Mammary epithelial cell (primary cell): ENCODE measurements at places on chromosomes 13 and 19.

DNA sequence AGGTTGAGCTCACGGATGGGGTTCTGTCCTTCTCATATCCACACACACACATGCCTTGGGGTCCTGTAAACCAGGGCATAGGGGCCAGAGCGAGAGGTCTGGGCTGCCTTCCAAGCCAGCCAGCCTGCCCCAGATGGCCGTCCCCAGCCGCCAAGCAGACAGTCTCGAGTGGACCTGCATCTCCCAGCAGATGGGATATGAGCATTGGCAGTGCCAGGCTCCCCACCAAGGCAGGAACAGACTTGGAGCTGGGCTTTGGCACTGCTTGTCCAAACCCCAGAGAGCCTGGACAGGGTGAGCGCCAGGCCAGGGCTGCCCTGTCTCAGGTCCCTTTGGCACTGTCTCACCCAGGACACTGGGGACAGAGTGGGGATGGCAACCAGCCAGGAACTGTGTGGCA is 130.4 kb downstream of the DPF1 start:
- no peak for DNase-seq

DNA sequence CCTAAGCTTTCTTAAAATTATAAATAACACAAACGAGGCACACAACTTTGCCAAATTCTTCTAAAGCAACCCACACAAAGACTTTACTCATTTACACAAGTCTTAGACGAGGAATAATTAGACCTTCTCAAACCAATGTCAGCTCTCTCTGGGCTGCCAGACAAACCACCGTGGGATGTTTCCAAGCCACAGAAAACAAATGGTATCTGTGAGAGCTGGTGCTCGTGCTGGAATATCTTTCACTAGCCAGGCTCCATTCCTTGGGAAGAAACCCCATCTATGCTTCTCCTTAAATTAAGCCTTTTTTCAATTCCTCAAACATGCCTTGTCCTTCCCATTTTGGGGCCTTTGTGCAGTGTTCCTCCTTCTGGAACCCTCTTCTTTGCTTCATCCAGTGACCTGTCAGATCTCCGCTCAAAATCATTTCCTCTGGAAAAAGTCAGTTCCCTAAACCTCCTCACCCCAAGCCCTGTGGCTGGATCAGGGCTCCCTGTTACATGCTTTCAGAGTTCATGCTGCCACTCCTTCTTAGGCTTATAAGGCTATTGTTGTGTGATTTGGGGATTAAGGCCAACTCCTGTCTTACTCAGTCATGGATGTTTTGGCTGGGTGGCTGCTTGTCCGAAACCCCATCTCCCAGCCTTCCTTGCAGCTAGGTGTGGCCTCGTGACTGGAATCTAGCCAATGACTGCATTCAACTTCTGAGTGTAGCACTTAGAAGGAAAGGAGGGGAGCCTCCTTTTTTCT is 64.2 kb upstream of the GTF2F2 start:
- DNase-seq, result peak; percentile 92

DNA sequence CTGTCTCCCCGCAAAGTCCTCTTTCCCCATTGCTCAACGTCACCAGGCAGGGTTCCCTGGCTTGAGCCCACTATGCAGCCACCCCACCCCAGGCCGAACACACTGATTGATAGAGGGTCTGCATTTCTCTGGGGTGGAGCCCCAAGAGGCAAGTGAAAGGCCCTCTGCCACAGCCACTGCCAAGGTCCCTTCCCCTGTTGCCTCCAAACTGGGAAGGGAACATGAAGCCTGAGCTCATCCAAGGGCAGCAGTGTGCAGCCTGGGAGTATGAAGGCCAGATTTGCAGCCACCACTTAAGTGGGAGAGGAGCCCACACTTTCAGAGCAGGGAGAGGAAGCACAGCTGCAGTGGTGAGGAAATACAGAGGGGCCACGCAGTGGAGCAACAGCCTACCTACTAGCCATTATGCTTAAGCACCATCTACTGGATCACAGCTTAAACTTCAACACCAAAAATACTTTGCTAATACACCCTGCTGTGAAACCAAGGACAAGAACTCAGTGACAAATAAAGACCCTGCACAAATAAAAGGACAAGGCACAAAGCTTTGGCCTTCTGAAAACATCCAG is 48.6 kb downstream of the UBL3 start:
- no peak for DNase-seq

DNA sequence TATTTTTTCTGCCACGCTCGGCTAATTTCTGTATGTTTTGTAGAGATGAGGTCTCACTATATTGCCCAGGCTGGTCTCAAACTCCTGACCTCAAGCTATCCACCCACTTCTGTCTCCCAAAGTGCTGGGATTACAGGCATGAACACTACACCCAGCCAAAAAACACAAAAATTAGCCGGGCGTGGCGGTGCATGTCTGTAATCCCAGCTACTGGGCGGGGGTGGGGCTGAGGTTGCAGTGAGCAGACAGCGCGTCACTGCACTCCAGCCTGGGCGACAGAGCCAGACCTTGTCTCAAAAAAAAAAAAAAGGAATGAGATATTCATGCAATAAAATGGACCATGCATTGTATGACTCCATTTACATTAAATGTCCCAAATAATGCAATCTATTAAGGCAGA is 32.2 kb downstream of the VASP start:
- DNase-seq, result no peak

GRCh38 chr19:46713781-46714443 is 3.0 kb downstream of the PRKD2 start:
- DNase-seq, result peak; percentile 87

DNA sequence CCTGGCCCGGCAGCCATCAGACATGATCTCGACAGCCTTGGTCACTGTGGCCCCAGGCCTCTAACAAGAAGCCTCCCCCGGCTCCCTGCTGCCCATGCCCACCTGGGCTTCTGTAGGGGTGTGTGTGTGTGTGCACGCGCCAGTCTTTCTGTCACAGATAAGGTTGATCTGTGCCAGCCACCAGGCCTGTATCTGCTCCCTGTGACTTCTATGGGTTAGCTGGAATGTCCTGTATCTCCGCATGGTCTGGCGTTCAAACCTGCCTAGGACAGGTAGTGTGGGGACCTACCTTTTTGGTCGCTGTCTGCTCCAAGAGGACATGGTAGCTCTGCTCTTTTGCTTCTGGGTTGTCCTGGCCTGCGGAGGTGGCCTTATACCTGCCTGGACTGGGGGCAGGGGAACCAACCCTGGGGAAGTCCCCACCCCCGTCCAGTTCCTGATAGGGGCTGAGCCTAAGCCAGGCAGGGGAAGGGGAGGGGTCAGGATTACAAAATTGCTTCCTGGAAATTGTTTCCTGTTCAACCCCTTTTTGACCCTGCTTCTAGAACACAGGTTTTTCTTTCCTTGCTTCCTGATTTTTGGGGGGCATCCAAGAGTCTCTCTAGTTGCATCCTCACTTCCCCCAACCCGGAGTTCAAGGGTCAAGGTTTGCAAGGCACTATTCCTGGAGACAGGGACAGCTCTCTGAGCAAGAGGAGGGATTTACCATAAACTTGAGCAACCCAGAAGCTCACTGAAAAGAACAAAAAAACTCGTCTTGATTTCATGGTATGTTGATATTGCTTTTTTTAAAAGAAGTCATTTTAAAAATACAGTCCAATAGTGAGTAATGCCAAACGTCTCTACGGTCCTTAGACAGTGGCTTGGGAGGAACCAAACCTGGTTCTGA is at the start of gene LRG1:
Gene LRG1, minus strand, starts transcription at position 344 of the 889 bp plus-strand sequence. Its CDS starts 23 bp downstream, at position 321.
- no peak for DNase-seq

DNA sequence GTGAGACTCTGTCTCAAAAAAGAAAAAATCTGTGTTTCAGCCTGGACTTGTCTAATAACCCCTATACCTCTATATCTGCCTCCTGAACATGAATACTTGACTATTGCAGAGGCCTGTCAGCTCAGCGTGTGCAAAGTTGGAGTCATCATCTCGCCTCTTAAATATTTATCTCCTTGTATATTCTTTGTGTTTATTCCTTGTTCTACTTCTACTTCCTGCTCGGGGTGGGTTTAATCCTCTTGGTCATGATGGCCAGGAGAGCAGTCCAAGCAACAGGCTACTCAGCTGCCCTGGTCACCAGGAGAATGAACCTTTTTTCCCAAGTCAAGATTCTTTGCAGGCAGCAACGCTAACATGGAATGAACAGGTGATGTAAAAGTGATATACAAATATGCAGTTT is 119.1 kb downstream of the PCCA start:
- no peak for DNase-seq

- no peak for DNase-seq
Measured at GRCh38 chr19:30936276-30936675, 413.0 kb downstream of the TSHZ3 start.

DNA sequence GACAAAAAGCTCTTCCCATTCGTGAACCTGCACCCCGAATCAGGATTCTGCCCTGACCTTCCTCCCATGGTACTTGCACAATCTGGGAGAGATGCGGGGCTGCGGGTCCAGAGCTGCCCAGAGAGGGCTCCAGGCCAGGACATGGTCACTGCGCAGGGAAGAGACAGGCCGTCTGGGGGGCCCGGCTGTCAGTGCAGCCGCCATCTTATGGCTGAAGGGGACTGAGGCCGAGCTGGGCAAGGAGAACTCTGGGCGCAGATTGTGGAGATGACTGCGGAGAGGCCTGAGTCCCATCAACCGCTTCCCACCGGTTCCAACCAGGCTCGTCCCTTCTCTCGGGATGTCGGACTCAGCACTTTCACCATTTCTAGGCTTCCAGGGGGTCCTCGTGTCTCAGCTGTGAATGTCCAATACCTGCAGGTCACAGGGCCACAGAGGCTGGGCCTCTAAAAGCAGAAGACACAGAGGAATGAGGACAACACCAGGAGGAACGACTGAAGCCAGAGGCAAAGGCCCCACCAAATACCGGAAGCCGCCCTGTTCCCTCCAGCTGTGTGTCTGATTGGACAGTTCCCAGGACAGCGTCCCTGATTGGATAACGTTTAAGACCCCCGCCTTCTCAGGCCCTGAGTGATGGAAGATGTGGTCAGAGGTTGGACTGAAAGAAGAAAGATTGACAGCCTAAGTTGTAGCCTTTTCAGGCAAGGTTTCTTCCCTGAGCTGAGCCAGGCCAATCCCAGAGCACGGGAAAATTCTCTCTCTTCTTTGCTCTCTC is 117.1 kb upstream of the ZNF91 start:
- DNase-seq, result no peak

- peak; percentile 79 for DNase-seq
Measured at GRCh38 chr19:1746401-1747284, 6.7 kb upstream of the ONECUT3 start.

DNA sequence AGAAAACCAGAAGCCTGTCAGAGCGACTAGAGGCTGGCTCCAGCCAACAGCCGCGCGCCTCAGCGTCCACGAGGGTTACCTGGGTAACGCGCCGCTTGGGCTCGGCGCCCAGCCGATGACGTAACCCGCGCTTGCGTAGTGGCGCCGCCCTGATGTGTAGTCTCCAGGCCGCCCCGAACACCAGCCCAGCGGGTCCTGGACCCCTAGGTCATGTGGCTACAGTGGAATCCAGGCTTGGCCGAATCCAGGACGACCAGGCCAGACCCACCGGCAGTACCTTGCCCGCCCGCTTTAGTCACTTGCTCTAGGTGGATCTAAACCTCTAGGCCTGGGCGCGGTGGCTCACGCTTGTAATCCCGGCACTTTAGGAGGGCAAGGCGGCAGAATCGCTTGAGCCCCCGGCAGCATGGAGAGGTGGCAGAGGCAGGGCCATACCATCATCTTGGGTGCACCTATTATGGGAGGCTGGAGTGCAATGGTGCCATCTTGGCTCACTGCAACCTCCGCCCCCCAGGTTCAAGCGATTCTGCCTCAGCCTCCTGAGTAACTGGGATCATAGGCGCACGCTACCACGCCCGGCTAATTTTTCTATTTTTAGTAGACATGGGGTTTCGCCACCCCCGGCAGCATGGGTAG is 7.2 kb upstream of the ZNF606 start:
- peak; percentile 84 for DNase-seq

DNA sequence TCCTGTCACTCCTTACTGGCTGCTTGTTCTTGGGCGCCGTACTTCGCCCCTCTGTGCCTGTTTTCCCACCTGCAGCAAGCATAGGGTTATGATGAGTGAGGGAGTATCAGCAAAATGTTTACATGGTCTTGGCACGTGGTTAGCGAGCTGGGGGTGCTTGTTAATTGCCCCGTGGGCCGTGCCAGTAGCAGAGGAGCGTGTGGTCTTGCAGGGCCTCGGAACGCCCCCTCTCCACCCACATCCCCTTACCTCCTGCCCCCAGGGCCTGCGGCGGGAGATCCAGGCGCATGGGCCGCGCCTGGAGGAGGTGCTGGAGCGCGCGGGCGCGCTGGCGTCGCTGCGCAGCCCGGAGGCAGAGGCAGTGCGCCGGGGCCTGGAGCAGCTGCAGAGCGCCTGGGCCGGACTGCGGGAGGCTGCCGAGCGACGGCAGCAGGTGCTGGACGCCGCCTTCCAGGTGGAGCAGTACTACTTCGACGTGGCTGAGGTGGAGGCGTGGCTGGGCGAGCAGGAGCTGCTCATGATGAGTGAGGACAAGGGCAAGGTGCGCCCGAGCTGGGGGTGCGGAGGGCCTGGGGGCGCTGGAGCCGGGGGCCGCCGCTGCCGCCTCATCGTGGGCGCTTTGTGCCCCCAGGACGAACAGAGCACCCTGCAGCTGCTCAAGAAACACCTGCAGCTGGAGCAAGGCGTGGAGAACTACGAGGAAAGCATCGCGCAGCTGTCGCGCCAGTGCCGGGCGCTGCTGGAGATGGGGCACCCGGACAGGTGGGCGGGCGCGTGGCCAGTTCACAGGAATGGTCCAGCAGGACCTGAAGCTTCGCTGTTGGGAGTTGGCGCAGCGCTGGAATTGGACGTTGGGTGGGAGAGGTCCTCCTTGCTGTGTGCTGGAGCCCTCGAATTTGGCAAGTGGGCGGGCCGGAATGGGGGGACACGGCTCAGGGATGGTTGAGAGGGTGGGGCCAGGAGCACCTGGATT is 22.5 kb upstream of the SHKBP1 start:
- DNase-seq, result peak; percentile 12

DNA sequence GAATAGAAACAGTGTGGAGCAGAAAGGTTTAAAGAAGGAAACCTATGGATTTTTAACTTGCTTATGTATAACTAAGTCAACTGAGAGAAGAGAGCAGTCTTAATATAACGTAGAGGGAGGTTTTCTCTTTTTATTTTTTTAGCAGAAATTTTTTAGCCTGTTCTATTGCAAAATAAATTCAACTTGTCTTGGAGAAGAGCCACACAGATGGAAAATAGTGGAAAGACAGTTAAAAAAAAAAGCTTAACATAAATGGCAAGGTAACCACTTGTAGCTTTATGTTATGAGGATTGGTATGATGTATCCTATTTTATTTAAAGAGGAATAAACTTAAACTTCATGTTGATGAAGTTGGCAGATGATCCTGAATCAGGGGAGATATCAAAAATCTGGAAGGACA is 312.4 kb downstream of the SHISA2 start:
- no peak for DNase-seq

GRCh38 chr19:53389571-53389970 is 5.4 kb upstream of the ZNF765 start:
- DNase-seq, result no peak
